Activated CD4-positive, alpha-beta T cell treated with anti-CD3 and anti-CD28 coated beads, Interleukin-2, amount 50 U/mL, for 1 hour (primary cell): ENCODE measurements at places on chromosomes 4 and X.

DNA sequence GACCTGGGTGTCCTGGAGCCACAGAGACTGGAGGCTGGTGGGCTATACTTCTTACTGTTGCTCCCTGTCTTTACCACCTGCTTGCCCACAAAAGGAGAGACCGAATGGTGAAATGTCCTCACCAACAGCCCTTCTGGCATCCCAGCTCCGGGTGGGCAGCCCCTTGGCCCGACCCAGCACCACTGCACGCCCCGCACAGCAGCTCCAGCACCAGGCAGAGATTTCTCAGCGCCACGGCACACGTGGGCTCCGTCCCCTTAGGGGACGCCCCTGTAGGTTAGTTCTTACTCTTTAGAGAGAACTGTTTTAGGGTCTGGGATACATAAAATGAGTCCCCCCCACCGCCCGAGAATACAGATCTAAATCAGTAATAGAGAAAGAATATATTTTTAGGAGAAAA lies 158.4 kb upstream of the MAB21L2 start:
- DNase-seq, result no peak

DNA sequence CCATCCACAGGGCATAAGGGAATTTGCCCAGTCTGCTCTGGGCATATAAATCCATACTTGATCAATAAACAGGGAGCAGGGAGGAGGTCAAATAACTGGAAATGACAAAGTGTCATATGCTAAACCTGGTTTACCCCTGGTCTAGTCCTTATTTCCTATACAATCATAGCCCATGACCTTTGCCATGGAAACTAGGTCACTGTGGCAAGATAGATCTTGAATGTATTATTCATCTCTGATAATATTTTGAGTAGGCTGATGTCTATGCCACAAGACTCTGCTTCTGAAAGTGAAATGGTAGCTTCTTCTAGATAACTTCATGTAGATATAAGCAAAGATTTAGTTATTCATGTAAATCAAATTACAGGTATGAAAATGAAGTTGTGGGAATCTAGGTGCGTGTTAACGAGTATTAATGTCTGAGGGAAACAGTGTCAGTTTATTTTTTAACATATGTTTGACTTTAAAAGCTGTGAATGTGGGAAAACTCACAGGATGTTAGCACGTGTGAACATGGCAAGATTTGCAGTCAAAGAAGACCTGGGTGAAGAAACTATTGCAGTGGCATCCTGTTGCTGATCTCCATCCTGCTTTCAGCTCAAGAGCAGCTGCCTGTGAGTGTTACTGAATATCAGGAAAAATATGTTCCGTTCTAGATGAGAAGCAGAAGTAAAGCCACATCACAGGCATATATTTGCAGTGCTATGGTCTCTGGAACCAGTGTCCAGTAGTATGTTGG lies 81.8 kb upstream of the NDP start:
- no peak for DNase-seq

DNA sequence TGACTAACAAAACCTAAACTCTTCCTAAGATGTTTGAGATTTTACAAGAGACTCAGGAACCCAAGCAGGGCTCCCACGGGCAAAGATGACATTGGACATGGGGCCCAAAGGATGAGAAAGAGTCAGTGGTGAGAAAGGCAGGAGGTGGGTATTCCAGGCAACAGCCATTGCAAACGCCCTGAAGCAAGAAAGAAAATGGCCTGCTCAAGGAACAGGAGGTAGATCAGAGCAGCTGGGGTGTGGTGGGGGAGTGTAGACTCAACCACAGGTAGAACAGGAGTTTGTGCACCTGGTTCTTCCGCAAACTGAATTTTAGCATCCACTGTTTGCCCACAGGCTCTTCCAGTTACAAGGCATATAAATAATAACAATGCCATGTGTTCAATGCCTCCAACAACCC lies 3.3 kb downstream of the PPP2R2C start:
- DNase-seq, result no peak

DNA sequence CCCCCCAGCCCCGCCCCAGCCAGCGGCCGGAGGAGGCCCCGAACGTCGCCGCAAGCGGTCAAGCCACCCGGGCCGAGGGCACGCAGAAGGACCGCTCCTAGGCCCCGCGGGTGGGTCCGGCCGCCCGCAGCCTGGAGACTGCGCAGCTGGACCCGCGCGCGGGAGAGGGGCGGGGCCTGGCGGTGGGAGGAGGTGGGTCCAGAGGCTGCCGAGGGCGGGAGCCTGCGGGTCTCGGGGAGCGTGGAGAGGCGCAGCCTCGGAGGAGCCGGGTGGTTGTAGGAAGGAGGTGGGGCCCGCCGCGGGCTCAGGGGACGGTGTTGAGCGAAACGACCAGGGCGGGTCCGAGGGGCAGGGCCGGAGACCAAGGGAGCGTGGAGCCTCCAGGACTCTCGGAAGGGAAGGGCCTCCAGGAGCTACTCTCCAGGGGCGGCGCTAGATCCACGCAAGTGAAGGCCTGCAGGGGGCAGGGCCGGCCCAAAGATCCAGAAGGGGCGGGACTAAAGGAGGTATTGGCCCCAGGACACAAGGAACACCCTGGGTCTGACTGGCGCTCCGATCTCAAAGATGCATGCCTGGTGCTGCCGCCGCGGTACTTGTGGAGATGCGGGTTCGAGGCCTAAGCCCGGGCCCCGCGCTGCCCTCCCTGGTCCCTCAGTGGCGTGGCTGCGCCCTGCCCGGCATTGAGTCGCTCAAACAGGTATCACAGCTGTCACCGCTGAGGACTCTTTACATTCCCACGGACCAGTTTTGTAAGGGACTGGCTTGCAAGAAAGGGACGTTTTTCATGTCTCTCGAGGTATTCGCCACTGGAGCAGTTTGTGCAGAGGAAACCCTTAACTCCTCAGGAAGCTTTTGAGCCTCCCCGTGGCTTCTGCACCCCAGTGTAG lies 5.9 kb downstream of the TIMM17B start:
- DNase-seq, result peak; percentile 72

- no peak for DNase-seq
Observed at GRCh38 chr4:165079476-165079875, 25.8 kb downstream of the TRIM75 start.

- DNase-seq, result no peak
Observed at GRCh38 chr4:184424993-184425758, 49.2 kb downstream of the IRF2 start.

DNA sequence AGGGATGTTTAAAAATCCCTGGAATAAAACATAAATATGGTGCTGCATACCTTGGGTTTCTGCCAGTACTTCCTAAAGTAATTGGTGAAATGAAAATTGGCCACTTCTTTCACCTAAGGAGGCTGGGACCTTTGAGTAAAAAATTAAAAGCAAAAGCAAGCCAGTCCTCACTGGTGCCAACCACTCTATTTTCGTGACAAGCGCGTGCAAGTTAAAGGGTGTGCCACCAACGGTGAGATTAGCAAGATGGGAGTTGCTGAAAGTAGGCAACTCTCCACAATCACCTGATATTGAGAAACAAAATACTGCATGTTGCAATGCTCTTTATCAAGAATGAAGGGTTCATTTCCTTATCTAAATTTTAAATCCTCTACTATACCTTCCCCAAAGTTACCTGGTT lies 19.7 kb upstream of the RTL9 start:
- no peak for DNase-seq

- DNase-seq, result no peak
Observed at GRCh38 chr4:80948995-80949394, 81.5 kb upstream of the BMP3 start.

DNA sequence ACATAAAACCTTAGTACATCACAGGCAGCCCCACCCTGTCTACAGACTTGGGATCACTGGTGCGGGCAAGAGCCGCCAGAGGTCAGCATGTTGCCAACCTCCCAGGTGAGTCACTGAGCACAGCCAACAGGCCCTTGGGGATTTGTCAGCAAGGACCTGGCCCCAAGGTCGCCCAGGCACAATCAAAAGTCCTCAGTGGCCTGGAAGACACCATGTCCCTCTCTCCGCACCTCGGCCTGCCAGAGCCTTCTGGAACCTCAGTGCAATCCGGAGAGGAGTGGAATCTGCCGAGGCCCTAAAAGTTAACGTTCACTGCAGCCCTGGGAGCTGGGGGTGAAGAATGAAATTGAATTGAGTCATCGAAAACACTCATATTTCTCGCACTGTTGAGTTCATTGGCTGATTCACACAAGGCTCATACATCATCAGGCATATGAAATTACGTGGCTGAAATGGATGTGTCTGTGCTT lies 74.3 kb downstream of the WFS1 start:
- DNase-seq, result no peak

- no peak for DNase-seq
Observed at GRCh38 chr4:154164931-154165839, 326.4 kb downstream of the DCHS2 start.

GRCh38 chr4:3746701-3747580 lies 19.2 kb upstream of the ADRA2C start:
- no peak for DNase-seq

- DNase-seq, result no peak
Observed at GRCh38 chr4:48258845-48259397, 10.7 kb downstream of the TEC start.

DNA sequence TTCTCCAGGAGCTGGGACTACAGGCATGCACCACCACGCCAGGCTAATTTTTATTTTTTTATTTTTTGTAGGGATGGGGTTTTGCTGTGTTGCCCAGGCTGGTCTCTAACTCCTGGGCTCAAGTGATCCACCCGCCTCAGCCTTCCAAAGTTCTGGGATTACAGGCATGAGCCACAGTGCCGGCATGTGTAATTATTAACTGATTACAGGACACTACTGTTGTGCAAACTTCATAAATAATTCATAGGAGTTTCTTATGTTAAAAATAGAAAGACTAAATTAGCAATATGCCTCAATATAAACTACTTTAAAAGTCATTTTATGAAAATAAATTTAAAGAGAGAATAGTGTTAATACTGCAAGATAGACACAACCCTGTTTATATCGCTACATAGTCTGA lies 221.9 kb downstream of the SNCA start:
- DNase-seq, result no peak

GRCh38 chr4:102227388-102227787 lies 117.9 kb downstream of the SLC39A8 start:
- DNase-seq, result no peak

DNA sequence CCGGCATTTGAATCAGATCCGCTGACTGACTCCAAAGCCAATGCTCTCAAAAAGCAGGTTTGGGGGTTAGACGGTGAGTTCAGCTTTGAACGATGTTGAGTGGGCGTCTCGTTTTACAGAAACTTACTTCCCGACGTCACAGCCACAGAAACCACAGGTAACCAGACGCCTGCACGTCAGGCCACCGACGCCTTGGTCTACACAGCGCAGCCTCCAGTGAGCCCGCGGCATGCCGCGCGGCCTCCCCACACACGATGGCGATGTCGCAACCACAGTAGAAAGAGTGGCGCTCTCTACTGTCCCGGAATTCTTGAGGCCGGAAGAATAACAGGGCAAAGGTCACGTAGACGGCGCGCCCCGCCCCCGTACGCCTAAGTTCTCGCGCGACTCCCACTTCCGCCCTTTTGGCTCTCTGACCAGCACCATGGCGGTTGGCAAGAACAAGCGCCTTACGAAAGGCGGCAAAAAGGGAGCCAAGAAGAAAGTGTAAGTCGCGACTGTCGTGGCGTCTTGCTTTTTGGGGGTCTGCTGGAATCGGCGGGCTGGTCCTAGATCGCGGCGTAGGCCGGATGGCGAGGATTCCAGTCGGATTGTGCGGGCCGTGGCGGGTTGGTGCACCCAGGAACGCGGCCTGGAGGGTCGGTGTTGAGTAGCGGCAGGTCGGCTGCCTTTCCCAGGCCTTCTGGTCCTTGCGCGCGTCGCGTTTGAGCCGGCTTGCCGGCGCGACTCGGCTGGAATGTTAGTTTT lies at the start of gene RPS3A:
Gene RPS3A, plus strand, starts transcription at position 400 of the 747 bp plus-strand sequence. Its CDS starts 25 bp downstream, at position 425.
- peak; percentile 98 for DNase-seq

GRCh38 chrX:86103061-86103460 lies 45.2 kb upstream of the DACH2 start:
- DNase-seq, result no peak

- DNase-seq, result no peak
Observed at GRCh38 chr4:96894621-96895020, 1054.7 kb downstream of the PDHA2 start.

DNA sequence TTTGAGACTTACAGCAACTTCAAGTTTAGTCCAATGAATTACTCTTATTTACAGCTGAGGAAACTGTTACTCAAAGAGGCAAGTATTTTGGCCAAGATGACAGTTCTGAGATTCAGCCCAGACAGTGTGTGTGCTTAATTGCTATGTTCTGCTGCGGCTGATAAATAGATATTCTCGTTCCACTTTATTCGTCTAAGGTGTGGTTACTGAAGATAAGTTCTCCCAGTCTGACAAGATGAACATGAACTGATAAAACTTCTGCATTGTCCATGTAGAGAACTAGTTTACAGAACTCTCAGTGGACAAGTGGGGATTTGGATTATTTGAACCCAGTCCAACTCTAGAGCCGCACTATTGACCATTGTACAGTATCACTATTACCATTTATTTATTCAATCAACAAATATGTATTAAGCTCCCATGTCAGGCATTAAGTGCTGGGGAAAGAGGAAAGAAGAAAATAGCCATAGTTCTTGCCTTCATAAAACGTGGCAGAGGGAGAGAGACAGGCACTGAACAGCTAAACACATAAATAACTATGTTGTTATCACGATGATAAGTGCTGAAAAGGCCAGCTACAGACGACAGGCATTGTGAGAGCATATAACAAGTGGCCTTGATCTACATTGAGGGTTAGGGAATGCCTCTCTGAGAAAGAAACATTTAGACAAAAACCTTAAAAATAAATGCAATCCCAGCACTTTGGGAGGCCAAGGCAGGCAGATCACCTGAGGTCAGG lies 4.0 kb upstream of the DHX15 start:
- no peak for DNase-seq

DNA sequence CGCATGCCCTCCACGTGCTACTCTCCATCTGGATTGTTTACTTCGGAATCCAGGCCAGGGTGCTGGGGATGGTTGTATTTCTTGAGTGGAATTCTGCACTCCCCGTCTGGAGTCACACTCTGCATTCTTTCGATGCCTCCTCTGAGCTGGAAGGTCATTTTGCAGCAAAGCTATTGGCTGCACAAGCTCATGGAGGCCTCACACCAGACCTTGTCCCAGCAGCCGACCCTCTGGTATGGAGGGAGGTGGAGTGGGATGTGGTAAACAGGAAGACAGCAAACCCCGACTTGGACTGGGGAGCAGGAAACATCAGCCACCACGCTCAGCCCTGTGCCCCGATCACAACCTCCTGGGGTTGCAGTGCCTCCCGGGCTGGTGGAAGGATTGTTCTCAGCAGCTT lies 225.3 kb upstream of the LNX1 start:
- DNase-seq, result no peak

- no peak for DNase-seq
Observed at GRCh38 chr4:76105652-76106051, 31.1 kb downstream of the ART3 start.
